Femur (tissue), 1 donor: ENCODE measurements at places on chromosomes 6 and 20.

GRCh38 chr6:8079126-8079525, 14.9 kb upstream of the BLOC1S5 start:
- DNase-seq, result no peak

- no peak for DNase-seq
Measured at GRCh38 chr20:24697411-24697810, 228.0 kb downstream of the SYNDIG1 start.

DNA sequence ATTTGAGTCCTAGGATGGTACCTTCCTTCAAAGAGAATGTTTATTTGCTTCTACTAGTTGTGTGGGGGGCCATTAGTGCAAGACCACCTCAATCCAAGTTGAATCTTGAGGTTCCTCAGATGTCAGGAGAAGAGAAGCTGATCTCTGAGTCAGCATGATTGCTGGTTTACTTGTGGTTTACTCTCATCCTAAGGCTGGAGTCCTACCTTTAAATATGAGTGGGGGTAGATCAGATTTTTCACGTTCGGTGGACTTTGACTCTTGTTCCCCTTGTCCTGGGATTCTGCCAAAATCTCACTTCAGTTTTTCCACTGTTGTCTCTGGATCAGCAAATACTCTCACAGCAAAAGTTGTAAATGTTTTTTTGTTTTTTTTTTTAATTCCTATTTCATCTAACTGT, 84.6 kb upstream of the F13A1 start:
- no peak for DNase-seq

DNA sequence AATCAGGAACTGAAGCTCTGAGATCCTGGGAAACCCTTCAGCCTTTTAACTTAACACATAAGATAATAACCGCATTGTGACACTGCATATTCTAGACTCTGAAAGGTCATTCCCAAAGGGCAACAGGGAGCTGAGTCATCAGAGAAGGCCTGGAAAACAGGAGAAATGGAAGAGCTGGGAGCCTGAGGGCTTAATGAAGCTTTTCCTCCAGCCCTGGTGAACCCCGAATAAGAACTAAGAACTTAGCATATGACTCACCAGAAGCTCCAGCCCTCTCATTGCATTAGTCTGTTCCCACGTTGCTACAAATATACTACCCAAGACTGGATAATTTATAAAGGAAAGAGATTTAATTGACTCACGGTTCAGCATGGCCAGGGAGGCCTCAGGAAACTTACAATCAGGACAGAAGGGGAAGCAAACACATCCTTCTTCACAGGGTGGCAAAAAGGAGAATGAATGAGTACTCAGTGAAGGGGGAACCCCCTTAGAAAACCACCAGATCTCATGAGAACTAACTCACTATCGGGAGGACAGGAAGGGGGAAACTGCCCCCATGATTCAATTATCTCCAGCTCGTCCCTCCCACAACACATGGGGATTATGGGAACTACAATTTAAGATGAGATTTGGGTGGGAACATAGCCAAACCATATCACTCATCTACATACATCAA, 648.5 kb downstream of the TFAP2A start:
- no peak for DNase-seq

GRCh38 chr6:92297101-92297500, 1122.3 kb downstream of the EPHA7 start:
- no peak for DNase-seq

- no peak for DNase-seq
Measured at GRCh38 chr6:14729129-14729871, 516.6 kb upstream of the JARID2 start.

DNA sequence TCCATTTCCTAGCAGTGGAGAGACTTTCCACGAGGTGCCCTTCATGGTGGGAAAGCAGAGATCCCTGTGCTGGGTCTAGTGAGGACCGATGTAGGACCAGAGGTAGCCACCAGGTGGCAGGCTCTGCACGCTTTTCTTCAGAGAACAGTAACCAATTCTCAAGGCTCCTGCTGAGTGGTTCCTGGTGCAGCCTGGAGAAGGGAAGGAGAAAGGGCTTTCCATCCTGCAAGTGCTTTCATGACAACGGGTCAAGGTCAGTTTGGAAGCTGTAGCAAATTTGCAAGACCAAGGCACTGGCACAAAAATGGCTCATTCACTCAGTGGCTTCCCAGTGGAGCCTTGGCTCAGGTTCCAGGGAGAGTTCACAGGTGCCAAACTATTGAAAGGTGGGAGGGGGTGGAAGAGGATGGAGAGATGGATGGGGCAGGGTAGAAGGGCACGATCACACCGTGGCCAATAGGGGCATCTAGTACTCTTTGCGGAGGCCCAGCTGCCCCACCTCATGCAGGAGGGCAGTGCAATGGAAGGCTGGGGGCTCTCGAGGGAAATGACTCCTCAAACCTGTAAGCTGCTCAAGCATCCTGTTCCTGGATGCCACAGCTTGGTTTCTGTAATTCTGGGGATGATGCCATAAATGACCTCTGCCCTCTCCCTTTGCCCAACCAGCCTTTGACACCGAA, 25.5 kb upstream of the KCNK16 start:
- peak; percentile 80 for DNase-seq

DNA sequence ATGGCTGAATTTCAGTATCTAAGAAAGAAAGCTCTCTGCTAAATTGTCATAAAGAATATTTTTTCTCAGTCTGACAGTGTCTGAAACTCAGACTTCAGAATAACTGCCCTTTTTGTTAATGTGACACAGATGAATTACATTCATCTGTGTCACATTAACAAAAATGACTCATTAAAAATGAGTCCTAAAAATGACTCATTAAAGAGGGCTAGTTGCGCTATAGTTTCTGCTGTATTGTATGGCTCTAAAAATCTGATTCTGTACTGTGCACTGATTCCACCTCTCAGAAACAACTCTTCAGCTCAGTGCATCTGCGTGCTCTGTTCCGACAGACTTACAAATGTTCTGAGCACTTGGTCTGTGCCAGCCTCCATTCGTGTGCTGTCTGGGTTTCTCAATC, 15.0 kb downstream of the RNF114 start:
- DNase-seq, result no peak

- DNase-seq, result no peak
Measured at GRCh38 chr6:165096868-165097267, 212.5 kb downstream of the C6orf118 start.

DNA sequence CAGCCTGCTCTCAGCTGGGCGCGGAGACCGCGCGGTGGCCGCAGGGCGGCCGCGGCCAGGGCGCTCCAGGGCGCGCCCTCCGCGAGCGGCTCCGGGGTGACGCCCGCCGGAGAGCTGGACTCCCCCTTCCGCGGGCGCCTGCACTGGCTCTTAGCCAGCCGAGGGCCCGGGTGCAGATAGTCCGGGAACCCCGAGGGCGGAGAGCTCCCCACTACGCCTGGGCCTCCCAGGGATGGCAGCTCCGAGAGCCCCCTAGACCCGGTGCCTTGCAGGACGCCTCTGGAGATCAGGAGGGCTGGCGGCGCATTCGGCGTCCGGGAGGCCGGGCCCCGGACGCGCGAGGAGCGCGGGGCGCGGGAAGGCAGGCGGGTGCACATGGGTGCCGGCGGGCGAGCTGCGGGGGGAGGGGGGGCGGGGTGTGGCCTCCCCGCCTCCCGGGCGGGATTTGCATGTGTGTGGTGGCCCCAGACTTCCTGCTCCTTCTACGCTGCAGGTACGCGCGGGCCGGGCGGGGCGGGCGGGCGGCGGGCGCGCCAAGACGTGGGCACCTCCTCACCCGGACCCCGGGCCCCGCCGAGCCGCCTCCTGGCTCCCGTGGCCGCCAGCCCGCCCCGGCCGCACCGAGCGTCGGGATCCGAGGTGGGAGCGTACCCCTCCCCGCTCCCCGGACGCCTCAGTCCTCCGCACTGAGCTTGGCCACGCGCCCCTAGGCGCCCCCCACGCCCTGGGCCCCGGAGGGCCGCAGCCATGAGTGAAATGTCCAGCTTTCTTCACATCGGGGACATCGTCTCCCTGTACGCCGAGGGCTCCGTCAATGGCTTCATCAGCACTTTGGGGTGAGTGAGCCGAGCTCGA, at the start of gene ITPR3:
TSS of gene ITPR3 (plus strand) at position 467 of the 855 bp plus-strand sequence. CDS start at position 748, 281 bp downstream.
- peak; percentile 56 for DNase-seq

GRCh38 chr6:158903801-158904200, 84.6 kb upstream of the EZR start:
- DNase-seq, result no peak

DNA sequence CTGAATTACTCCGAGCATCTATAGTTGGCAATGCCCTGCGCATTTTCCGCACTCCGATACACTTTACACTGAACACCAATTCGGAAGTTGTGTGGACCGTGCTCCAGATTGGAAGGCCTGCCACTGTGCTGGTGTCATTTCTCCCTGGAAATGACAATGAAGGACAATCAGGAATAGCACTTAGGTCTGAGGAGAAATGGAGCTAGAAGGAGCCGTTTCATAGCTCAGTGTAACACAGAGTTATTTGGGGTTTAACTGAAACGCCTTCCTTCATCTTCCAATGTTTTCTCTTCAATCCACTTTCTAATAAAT, 501 bp upstream of the PLA2G7 start:
- no peak for DNase-seq

GRCh38 chr6:169898788-169899480, 147.5 kb downstream of the ERMARD start:
- DNase-seq, result no peak

- DNase-seq, result no peak
Measured at GRCh38 chr20:53370345-53370961, 223.2 kb downstream of the ZNF217 start.

GRCh38 chr6:109325400-109325801, 56.9 kb downstream of the CD164 start:
- no peak for DNase-seq

- DNase-seq, result no peak
Measured at GRCh38 chr6:144870782-144871181, 585.6 kb downstream of the UTRN start.

GRCh38 chr20:59747671-59748515, 143.6 kb downstream of the PHACTR3 start:
- DNase-seq, result no peak

DNA sequence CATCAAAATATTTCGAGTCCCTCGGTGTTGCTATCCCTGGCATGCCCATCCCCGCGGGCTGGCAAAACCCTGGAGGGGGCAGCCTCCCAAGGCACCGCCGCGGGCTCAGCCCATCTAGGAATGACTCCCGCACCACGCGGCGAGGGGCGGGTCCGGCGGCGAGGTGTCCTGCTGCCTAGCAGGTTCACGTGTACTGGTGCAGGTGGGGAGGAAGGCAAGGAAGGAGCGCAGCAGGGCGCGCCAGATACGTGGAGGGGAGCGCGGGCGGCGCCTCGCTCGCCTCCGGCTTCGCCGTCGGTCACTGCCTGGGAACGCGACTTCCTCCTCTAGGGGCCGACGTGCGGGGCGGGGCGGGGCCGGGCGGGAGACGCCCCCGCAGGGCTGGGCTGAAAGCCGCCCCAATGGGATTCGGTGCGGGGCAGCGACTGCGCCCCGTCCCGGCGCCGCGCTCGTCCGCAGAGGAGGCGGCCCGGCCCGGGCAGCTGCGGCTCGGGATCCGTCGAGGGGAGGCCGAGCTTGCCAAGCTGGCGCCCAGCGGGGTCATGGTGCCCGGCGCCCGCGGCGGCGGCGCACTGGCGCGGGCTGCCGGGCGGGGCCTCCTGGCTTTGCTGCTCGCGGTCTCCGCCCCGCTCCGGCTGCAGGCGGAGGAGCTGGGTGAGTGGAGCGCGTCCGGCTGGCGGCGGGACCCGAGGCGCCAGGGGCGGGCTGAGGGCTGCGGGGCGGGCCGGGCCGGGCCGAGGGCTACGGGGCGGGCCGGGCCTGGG, at the start of gene DCBLD1:
TSS of gene DCBLD1 (plus strand) at position 435 of the 764 bp plus-strand sequence. CDS start at position 543, 108 bp downstream.
- DNase-seq, result peak; percentile 84

GRCh38 chr6:36964349-36964748, 9.8 kb downstream of the PI16 start:
- DNase-seq, result no peak
